ENCODE measurements at places on chromosomes 7 and 10.

- DNase-seq, result no peak
These were observed 20.2 kb upstream of the FOXK1 start for GRCh38 chr7:4661871-4662270.

GRCh38 chr10:70885481-70885880 is 2.9 kb downstream of the PCBD1 start:
- no peak for DNase-seq

GRCh38 chr10:123462246-123462645 is 203.9 kb upstream of the GPR26 start:
- no peak for DNase-seq

DNA sequence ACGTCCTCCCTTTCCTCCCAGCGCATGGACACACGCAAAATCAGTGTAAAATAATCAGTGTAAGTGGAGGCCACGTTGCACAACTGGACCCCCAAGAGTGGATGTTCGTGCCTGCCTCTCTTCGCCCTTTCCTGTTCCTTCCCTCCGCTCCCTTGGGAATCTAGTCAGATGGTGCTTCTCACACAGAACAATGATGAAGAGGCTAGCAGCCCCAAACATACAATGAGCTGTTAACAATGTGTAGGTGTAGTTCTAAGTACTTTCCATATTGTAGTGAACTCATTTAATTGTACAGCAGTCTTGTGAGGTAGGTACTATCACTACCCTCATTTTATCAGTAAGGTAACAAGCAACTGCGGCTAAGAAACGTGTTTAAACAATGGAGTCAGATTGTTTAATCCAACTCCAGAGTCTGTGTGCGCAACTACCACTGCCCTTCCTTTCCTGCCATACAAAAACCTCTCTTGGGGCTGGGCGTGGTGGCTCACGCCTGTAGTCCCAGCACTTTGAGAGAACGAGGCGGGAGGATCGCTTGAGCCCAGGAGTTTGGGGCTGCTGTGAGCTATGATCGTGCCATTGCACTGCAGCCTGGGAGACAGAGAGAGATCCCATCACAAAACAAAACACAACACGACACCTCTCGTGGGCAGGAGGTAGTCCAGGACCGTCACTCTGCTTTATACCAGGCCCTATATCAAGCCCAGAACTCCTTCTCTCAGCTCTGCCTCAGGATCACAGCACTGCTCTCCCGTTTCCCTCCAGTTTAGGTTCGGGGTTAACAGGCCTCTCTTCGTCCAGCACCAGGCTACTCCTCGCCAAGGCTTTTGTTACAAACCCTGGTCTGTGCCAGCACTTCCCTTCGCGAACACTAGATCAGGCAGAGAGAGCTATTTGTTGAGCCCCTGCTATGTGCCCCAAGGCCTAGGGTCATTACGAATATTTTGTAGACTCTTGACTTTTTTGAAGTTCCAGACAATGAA is 1.1 kb downstream of the FKBP9 start:
- peak; percentile 52 for DNase-seq

Data from HCEC 1CT (cell line).